ENCODE measurements at places on chromosomes 6 and 20.

- DNase-seq: no peak
These were observed 201.0 kb upstream of the FLRT3 start for GRCh38 chr20:14538433-14538832.

DNA sequence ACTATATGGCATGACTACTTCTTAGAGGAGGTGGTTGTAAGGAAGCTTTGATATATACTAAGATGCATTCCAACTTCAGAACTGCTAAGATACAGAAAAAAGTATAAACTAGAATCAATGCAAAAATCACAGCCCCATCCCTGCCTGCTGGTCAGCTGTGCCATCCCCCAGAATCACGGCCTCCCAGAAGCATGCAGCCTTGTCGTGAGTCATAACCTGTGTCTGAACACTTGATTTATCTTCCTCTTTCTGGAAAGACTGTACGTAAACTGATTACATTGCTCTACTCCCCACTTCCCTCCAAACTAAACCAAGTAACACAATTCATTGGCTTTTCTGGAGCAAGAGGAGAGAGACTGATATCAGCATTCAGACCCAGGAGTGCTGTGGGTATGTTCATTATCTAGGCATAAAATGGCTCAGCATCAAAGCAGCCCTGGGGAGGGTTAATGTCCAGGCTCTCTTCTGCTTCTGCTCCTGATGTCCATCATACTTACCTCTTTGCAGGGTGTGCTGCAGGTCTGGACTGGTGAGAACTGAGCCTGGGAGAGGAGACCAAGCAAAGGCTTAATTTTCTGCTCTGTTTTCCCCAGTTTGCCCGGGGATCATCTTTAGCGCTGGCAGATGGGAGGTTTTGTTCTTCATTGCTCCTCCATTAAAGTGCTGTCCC is 18.4 kb downstream of the SCP2D1 start:
- DNase-seq: no peak

GRCh38 chr20:10167040-10167439 is 51.6 kb upstream of the SNAP25 start:
- no peak for DNase-seq

DNA sequence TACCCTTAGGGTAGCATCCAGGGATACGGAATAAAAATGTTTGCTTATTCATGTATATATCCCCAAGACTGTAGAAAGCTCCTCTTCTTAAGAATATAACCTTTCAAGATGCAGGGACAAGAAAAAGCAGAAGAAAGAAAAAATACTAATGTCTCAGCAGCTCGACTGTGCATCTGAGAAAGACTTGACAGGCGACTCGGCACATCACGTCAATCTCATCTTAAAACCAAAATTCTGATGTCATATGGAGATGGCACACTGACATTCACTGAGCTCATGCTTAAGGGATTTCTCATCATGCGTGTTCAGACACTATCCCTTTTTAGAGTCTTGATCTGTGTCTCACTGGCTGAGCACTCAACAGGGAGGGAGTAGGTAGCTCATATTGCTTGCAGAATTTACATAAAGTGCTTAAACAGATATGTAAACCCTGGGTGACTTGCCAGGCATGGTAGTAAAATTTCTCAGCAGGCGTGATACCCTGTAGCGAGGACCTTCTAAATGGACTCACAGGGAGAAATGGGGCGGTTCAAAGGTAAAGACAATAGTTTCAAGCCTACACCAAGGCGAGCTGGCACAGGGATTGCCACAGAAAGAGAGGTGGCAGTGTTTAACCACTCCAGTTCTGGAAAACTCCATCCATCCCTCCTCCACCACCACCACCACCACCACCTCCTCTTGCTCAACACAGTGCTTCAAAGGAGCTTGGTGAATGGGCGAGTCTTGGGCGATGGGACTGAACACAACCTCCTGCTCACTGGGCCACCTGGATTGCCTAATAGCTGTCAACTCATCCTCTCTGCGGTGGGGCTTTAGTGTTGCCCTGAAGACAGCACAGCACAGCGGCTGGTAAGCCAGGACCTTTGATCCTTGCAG is 330.5 kb downstream of the TFAP2A start:
- DNase-seq: no peak

GRCh38 chr6:169109411-169110220 is 144.0 kb downstream of the THBS2 start:
- DNase-seq: no peak

DNA sequence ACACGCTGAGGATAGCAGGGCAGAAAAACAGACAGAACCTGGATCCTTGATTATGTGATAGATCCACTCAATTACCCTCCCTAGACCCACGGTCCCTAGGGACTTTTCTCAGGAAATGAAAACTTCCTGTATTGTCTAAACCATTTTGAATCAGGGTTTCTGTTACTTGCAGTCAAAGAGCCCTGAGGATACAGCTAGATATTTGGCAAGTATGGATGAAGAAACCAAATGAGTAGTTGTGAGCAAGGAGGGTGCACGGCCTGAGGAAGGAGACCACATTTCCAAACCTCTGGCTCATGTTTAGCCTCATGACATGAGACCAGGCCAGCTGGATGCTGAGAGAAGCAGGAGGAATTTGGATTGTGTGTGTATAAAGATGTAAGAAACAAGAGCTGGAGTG is 91.6 kb downstream of the MRPL14 start:
- DNase-seq: no peak

GRCh38 chr6:164018133-164018532 is 603.6 kb downstream of the QKI start:
- no peak for DNase-seq

GRCh38 chr20:7196481-7196880 is 429.0 kb downstream of the BMP2 start:
- DNase-seq: no peak

DNA sequence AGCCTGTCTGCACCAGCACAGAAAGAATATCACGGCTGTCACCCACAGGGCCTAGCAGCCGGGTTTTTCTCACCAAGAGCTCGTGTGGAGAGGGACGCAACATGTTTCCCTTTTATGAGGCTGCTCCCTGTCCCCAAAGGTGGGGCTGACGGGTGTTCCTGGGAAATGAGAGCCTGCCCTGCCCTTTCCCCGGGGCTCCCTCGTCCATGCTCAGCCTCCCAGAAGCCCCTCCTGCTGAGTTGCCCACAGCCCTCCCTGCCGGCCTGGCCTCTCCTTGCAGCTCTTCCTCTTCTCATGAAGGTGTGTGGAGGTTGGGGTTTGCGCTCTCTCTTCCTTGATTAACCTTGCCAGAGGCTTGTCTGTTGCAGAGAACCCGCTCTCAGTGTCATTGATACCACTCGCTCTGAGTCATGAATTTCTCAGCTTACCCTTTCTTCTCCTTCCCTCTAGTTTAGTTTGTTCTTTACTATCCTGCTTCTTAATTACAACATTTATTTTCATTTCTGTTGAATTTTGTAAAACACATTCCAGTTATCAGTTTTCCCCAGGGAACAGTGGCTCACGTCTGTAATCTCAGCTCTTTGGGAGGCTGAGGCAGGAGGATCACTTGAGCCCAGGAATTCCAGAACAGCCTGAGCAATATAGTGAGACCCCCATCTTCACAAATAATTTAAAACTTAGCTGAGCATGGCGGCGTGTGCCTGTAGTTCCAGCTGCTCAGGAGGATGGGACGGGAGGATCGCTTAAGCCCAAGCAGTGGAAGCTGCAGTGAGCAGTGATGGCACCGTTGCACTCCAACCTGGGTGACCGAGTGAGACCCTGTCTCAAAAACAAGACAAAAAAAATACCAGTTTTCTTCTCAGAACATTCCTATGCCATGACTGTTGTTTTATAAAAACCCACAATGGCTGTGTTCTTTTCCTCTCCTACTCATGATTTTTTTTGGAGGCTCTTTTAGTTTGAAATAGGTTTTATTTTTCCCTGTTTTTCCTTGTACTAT is 103.8 kb downstream of the TMEM242 start:
- DNase-seq: no peak

DNA sequence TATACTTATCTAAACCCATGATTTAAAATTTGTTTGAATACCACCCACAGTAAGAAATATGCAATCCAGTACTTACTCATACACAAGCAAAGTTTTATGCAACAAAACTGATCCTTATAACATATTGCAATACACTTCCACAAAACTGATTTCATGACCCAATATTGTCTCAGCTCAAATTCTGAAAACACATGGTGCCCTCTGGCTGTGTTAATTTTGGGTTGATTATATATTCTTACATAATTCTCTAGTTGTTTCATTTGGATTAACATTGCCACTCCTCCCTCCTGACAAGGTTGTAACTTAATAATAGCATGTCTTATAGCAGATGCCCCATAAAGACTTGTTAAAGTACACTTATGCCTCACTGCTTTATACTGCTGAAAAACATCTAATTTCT is 73.0 kb upstream of the TULP1 start:
- no peak for DNase-seq

- no peak for DNase-seq
These were observed 29.9 kb upstream of the ADIG start for GRCh38 chr20:38551056-38551626.

- peak; percentile 47 for DNase-seq
These were observed 7.3 kb upstream of the ULBP2 start for GRCh38 chr6:149934249-149935156.

- no peak for DNase-seq
These were observed 4.1 kb downstream of the CCDC170 start for GRCh38 chr6:151497905-151498304.

DNA sequence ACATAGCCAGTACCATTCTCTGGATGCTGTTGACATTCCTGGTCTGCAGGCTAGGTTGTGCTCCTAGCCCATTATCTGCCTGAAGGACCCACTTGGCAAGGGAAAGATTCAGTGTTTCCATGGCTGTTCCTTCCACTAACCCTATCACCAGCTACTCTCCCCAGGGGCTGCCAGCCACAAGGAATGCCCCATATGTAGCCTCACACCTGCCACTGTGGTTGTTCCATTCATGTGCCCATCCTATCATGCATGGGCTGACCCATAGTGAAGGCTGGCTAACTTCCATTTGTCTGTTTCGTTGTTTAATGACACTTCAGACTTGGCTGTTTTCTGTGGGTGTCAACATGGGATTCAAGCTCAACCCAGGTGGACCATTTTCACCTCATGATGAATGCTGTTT is 25.6 kb upstream of the HLA-A start:
- DNase-seq: no peak

DNA sequence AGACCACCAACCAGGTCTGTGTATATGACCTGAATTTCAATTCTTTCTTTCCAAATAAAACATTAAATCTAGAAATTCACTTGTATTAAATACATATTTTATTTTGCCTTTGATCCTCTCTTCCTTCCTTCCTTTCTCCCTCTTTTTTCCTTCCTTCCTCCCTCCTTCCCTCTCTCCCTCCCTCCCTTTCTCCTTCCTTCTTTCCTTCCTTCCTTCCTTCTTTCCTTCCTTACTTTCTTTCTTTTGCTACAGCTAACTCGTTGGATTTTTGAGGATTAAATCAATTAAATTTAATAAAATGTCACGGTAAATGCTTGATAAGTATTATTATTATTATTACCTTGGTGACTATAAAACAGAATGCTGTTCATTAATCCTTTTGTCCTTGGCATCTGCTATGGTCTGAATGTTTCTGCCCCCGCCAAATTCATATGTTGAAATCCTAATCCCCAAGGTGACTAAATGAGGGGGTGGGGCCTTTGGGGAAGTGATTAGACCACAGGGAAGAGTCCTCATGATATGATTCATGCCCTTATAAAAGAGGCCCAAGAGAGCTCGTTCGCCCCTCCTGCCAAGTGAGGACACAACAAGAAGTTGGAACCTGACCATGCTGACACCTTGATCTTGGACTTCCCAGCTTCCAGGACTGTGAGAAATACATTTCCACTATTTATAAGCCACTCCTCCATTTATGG is 67.6 kb upstream of the BTBD3 start:
- no peak for DNase-seq

DNA sequence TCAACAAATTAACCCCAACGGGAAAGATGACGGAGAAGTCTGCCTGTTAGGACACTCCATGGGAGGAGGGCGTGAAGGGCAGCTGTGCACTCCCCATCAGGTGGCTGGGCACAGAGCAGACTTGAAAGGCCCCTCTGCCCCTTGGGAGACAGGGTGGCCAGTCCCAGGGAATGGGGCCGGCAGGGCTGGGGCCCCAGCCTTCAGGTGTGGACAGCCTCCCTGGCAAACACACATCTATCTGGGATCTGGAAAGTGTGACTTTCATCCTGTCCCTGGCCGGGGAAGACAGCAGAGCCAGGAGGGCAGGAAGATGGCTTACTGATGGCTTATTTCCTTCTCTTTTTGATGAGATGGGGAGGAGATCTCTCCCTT is 4.5 kb upstream of the FRMD1 start:
- DNase-seq: no peak

DNA sequence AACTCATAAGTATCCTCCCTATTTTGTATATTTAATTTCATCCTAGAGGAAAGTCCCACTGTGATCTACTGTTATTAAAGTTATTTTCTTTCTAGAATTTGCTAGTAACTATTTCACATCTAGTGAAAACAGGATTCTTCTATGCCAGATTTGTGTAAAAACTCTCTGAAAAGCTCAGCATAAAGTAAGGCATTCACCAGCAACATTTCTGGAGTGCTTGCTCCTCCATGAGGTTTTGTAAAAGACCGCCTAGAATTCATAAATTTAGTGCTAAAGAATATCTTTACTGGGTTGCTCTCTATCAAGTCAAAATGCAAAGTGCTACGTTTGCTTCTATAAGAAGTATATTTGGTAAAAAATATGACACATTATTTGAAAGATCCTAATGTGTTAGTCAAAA is 173.5 kb upstream of the IRAK1BP1 start:
- DNase-seq: no peak

- DNase-seq: no peak
These were observed 20.3 kb downstream of the CST4 start for GRCh38 chr20:23668477-23668951.

GRCh38 chr6:89118931-89119330 is 1.1 kb upstream of the SRSF12 start:
- no peak for DNase-seq

DNA sequence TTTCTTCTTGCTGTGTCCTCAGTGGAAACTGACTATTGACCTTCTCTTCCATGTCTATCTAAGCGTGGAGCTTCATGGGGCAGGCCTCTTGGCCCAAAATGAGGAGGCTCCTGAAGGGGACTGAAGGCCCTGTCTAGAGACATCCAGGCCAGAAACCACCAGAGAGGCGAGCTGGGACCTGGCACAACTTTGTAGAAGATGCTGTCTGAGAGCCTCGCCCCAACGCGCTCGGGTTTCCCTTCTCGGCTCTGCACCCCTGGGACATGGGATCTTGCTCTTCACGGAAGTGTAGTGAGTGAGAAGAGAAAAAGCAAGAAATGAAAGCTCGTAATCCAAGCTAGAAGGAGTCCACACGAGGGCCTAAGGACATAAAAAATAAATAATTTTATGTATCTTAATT is 96.8 kb downstream of the GMPR start:
- DNase-seq: no peak

DNA sequence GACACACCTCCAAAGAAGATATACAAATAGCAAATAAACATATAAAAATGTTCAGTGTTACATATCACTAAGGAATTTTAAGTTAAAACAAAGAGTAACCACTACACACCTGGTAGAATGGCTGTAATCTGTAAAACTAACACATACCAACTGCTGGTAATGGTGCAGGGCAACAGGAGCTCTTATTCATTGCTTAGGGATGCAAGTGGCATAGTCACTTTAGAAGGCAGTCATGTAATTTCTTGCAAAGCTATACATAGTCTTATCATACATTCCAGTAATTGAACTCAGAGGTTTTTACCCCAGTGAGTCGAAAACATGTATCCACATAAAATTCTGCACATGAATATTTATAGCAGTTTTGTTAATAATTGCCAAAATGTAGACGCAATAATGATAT is 906.8 kb upstream of the CITED2 start:
- no peak for DNase-seq
